Activated T-helper 1 cell treated with Interleukin-2 at 50 U/mL for 16 hours (primary cell): ENCODE measurements at places on chromosomes 3 and 15.

GRCh38 chr3:46848271-46849044, 14.8 kb downstream of the MYL3 start:
- no peak for DNase-seq

- no peak for DNase-seq
Observed at GRCh38 chr15:70236341-70237086, 138.8 kb upstream of the TLE3 start.

DNA sequence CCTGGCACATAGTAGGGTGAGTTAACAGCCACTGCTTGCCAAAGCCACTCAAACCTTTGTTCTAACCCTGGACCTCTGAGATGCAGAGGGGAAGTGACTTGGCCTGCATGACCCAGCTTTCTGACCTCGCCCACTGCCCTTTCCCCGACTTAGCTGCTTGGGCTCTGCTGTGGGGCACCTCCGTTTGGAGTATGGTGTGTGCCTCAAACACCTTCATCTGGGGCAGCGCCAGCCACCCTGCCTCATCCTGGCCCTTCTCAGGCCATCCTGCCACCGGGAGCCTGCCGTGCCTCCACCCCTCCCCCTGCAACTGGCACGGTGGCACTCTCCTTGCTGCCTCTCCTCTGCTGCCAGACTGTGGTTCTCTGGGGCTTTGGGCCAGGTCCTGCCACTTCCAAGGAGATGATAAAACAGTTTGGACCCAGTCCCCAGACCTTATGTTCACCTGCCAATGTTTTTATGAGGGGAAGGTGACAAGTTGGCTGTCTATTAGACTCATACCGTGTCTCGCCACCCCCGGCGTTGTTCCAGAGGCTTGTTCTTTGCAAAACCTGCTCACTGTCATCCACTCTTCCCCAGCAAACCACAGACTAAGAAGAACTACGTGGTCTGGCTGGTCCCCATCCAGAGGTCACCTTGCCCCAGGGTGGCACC, 32.2 kb downstream of the SLC6A6 start:
- no peak for DNase-seq

- no peak for DNase-seq
Observed at GRCh38 chr3:38257583-38257982, 8.0 kb upstream of the SLC22A13 start.

GRCh38 chr15:89203705-89204273, 17.6 kb downstream of the RLBP1 start:
- DNase-seq = no peak

GRCh38 chr3:185786956-185787877, 37.6 kb downstream of the IGF2BP2 start:
- DNase-seq = no peak

DNA sequence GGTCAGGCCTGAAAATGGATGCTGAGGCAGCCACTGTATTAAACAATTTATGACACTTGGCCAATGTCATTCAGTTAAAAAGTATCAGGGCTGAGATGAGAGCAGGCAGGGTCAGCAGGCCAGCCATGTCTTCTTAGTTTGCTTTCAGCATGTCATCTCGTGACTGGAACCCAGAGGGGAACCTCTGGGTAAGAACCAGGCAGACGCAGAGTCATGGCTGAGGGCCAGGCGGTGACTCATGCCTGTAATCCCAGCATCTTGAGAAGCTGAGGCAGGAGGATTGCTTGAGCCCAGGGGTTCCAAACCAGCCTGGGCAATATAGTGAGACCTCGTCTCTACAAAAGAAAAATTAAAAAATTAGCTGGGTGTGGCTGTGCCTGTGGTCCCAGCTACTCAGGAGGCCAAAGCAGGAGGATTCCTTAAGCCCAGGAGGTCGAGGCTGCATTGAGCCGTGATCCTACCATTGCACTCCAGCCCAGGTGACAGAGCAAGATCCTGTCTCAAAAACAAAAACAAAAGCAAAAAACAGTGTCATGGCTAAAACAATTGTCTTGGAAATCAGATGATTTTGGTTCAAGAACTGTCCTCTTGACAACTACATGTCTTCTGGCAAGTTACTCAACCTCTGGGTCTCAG, 11.7 kb downstream of the BCL2L10 start:
- no peak for DNase-seq

DNA sequence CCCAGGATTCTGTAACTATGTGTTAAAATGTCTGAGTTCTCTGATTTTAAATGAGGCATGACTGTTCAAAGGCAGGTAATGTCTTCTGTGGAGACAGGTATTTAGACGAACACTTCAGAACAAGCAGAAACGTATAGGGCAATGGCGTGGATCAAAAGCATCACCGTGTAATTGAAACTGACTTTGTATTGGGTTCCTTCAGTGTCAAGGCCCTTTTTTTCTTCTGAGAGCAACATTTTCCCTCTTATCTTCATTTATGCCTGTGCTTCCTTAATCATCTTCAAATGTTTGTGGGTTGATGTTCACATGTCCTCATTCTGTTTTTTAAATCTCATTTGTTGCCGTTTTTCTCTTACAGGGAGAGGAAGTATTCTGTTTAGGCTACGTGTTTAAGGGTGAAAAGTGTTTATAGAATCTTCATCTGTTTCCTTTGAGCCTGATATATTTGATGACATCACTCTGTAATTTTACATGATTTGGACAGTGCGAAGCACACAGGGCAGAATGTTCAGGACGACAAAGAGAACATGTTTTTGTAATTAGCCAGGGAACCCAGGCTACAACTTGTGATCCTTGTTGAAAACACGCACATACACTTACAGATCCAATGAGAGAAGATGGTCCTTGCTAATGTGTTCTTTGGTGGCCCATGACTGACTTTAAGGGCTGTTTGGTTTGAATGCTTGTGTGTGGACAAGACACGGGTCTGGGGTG, 196.0 kb downstream of the LRTM1 start:
- DNase-seq = no peak

DNA sequence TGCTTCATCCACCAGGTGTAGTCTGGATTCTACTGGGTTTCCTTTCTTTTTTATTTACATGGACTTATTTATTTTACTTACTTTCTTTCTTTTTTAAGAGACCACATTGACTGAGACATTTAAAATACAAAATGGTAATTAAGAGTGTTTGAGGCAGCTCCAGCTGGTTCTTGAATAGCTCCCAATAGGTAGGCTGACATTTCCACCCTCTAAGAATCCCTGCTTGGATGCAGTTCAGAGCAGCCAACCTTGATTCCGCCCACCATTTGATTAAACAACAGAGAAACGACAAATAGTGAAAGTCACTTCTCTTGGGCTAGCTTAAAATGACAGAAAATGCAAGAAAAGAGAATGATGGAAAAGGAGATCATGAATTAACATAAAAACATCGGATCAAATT, 270.5 kb downstream of the TUSC7 start:
- DNase-seq = no peak

GRCh38 chr3:43104660-43105595, 951 bp downstream of the POMGNT2 start:
- DNase-seq = no peak

DNA sequence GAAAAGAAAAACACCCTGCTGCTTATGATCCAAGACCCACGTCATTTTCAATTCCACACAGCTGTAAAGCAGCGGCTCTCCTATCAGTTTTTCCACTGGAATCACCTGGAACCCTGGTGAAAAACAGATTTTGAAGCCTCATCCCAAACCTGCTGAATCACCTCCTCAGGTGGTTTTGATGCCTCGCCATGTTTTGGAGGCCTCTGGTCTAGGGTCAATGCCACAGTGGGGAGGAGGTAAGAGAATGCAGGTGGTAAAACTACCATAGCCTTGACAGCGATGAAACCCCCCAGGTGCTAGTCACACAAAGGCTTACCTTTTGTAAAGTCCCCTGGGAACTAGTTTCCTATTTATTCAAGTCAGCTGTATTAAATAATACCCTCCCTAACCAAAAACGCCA, 24.8 kb downstream of the MYO1E start:
- DNase-seq = no peak

DNA sequence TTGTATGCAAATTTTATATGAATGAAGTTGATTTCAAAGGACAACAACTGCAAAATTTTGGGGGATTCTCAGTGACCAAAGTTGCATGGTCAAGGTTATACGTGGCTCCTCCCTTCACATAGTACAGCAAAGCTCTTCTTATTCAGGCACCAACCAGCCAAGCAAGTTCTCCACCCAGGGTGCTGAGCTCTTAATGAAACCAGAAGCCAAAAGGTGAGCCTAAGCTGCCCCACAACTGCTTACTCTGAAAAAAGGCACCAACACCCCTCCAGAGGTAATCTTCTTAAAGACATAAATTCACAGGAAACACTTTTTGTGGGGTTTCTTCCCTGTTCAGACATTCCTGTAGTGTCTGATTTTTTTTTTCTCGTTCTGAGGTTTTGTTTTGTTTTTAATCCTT, 106.1 kb upstream of the GMNC start:
- DNase-seq = no peak

DNA sequence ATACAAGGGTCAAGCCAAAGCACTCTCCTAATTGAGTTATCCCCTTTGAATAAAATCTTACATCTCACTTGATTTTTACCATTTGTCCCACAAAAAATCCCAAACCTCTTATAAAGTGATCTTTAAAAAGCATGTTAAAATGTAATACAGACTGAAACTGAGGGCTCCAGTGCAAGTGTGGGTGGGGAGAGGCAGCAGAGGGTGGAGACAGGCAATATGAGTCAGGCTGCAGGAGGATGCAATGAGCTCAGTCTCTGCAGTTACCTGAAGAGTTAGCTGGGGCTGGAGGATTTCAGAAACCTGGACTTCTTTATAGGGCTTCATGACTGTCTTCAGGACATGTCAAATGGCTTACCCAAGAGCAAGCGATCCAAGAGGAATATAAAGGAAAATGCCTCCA, 14.2 kb upstream of the COLQ start:
- DNase-seq = peak; percentile 41

GRCh38 chr3:160133757-160134156, 91.5 kb upstream of the C3orf80 start:
- no peak for DNase-seq

DNA sequence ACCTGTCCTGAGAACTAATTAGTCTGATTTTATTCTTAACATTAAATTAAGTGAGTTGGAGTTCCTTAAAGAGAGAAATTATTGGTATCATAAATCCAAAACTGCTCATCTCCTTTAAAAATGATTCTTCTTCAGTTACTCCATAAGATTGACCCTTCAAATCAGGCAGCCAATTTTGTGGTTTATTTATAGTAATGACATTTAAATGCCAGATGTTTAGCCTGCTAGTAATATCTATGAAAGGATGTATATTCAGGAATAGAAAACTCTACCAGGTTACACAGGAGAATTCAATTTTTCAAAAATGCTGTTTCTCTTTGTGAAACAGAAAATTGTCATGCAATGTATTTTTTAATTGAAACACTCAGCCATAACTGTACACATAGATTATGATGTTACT, 457.8 kb upstream of the ROBO2 start:
- no peak for DNase-seq

DNA sequence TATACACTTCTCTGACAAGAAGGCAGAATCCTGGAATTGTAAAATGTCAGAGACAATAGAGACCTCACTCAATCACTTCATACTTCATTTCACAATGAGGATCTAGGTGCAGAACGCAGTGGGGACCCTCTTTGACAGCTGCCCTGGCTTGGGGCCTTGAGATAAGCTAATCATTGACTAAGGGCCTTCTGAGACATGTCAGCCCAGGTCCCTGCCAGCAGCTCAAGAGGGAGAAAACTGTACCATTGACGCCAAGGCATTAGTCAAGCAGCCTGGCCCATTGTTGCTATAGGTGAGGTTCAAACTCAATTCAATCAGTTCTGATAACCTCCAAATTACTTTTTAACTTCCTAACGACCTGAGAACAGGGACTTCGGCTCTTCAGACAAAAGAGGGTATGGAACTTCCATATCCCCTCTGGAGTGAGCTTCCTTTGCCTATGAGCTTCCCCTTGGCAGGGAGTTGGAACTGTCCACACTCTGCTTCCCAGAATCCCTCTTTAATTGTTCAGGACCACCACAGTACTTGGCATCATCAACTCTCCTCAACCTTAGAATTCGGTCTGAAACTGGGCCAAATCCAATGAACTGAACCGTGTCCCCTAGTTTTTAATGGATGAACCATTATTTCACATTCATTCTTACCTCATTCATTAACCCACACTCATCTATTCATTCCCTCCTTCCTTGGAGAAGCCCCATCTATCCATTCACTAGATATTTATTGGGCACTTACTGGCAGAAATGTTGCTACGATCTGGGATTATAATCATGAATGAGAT, 1.5 kb upstream of the CYP8B1 start:
- no peak for DNase-seq

GRCh38 chr3:150875548-150875947, 29.7 kb downstream of the MINDY4B start:
- no peak for DNase-seq

DNA sequence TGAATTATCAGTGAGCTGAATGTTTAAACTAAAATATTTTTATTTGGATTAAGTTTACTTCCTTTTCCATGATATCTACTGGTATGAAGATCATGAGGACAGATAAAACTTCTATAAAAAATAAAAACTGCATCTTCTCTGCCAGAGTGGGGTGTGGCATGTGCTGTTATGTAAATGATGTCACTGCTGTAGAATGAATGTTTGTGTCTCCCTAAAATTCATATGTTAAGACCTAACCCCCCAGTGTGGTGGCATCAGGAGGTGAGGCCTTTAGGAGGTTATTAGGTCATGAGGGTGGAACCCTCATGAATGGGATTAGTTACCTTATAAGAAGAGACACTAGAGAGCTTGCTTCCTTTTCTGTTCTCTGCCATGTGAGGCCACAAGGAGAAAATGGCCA, 178.7 kb upstream of the DPH6 start:
- DNase-seq = no peak

DNA sequence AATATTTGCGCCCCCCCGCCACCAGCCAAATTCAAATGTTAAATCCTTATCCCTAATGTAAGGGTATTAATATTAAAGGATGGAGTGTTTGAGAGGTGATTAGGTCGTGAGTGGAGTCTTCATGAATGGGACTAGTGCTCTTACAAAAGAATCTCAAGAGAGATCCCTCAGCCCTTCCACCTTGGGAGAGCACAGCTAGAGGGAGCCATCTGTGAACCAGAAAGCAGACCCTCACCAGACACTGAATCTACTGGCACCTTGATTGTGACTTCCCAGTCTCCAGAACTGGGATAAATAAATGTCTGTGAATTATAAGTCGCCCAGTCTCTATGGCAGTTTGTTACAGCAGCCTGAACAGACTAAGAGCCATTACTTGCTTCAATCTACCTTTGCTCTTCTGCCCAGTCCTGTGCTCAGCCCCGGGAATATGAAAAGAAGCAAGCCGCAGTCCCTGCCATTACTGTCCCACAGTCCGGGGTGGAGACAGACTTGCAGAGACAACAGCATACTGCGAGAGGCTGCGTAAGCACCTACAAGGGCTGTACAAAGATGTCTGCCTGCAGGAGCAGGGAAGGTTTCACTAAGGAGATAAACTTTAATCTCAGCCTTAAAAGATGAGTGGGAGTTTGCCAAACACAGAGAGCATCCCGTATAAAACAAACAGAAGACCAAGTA, 110.7 kb upstream of the TMCO5A start:
- no peak for DNase-seq

GRCh38 chr3:79953591-79954101, 185.8 kb upstream of the ROBO1 start:
- DNase-seq = no peak

DNA sequence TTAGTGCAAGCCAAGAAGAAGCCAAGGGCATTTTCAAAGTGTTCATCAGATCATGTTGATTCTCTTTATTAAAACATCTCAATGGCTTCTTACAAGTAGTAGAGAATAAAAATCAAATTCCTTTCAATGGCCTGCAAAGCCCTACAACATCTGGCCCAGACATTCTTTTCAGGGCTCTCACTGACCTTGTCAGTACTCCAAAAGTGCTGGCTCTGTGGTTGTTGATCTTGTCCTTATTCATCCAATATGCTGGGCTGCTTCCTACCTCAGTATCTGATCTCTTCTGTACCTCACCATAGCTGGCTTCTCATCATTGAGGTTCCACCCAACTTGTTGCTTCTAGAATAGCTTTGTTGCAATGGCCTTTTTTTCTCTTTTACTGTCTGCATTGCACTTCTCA, 74.0 kb upstream of the SAMMSON start:
- no peak for DNase-seq
